COLO829 (cell line): ENCODE measurements at places on chromosomes 5 and 9.

GRCh38 chr9:110099236-110100095 lies 108.5 kb downstream of the C9orf152 start:
- no peak for DNase-seq

DNA sequence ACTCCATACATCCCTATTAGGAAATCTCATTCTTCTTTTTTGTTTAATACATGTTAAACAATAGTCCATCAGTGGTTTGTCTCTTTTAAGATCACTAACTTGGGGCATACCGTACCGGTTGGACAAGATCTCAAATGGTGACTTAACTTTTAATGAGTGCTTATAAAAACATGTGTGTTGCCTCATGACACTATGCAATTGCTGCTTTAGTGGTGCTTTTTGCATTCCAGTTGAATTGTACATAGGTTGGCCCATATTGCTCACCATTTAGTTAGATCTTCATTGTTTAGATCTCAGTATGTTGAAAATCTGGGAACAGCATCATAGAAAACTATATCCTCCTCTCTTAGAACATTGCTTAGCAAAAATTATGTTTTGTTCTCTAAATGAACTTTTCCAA lies 17.8 kb downstream of the C9orf85 start:
- DNase-seq, result no peak

GRCh38 chr5:137751869-137752491 lies 2.2 kb downstream of the HNRNPA0 start:
- DNase-seq, result peak; percentile 31

DNA sequence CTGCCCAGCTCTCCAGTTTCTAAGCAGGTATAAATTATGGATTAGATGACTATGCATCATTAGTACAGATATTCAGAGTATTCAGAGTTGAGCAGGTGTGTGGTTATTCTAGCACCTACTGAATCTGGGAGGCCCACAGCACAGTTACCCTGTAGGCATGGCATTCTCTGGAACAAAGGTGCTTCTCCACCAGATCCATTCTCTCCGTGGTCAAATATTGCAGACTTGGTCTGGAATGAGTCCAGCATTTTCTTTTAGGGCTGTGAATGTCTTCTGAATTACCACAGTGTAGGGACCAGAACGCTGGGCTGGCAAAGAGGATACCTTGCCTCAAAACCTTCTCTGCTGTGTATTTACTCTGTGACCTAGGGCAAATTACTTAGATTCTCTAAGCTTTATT lies 116.8 kb downstream of the ARHGAP26 start:
- DNase-seq, result no peak

- DNase-seq, result peak; percentile 85
These were observed at the start of gene MSX2 for GRCh38 chr5:174724484-174725260. MSX2 (plus strand) TSS chr5:174724582; CDS start chr5:174724660, 78 bp downstream.
